PC-3 (cell line): ENCODE measurements at places on chromosomes 7 and 10. TPM values are rescaled to one million over a fixed set of nuclear protein-coding genes. Genes with fewer than 3 reads are reported as not detected.

CTTNBP2 gene
- 1.0 and 1.1 TPM in 2 replicates for total RNA-seq

ZNF33B gene
- 6.2 and 11.7 TPM in 2 replicates for total RNA-seq

HYAL4 gene
- total RNA-seq = 0.26 and 0.98 TPM in 2 replicates

ZNF248 gene
- total RNA-seq = 112 and 115 TPM in 2 replicates

- no peak for DNase-seq
These were observed 46.8 kb downstream of the INSYN2A start for GRCh38 chr10:127149501-127150081.

GRCh38 chr7:7207876-7208275 is 25.5 kb downstream of the C1GALT1 start:
- peak; percentile 33 for DNase-seq

GRCh38 chr7:80589631-80590030 is 48.8 kb upstream of the CD36 start:
- DNase-seq = no peak

- DNase-seq = peak; percentile 20
These were observed 755 bp downstream of the HOXA13 start for GRCh38 chr7:27198871-27199801.

DNA sequence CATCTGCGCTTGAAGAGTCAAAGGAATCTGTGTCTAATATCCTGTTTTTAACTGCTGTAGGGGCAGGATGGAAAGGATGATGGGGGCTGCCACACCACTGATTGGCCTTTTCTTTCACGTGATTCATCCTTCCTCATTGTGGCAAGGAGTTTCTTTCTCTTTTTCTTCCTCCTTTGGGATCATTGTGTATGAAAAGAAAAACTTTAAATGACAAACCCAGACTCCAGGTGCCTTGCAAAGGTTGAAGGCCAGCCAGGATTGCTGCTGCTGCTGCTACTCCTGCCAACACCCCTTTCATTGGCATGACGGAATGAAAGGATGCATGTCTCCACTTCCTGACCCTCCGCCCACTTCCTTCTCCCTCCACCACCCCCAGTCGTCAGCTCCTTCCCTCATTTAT is 6.5 kb upstream of the OIT3 start:
- no peak for DNase-seq

DNA sequence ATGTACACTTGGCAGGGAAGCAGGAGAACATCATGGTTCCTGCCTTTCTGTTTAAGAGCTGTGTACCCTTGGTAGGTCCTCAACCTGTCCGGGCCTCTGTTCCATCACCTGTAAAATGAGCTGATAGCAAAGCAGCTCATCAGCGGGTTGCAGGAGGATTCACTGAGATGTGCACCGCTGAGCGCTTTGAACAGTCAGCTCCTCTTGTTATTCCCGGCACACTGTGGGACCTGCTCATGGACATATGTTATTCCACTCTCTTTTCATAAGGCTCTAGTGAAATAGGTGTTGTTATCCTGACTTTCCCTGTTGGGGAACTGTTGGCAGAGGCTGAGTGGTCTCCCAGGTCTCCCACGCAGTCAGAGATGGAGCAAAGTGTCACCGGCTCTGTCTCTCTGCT is 497.5 kb upstream of the ZMIZ1 start:
- DNase-seq = no peak

GRCh38 chr7:2437537-2438148 is 34.2 kb downstream of the CHST12 start:
- DNase-seq = no peak

- DNase-seq = peak; percentile 69
These were observed 112.5 kb upstream of the GJD4 start for GRCh38 chr10:35492386-35493195.

DNA sequence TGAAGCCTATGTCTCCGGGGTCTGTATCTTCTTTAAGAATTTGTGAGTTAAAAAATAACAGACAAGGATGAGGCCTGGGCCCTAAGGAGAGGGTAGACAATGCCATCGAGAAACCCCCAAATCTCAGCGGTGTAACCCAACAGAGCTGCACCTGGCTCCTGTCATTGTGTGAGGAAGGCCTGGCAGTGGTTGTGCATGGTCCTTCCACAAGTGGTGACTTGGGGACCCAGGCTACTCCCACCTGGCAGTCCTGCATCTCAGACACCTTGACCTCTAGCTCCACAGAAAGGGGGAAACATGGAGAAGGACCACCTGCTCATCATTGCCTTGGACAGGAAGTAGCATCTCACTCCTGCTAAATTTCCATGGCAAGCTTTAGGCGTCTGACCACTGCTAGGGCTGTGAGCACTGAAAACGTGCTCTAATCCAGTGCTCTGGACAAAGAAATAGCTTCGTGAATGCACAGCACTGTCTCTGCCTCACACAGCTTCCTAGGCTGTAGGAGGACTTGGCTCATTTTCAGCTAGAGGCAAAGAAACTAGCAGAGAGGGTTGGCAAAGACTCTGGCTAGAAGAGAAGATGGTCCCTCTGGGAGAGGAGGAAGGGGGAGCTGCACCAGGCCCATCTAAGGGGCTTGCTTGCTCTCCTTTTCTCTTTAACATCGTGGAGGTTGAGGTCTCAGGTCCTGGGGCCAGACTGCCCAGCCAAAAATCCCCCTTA is 273.9 kb upstream of the ZMIZ1 start:
- no peak for DNase-seq

DNA sequence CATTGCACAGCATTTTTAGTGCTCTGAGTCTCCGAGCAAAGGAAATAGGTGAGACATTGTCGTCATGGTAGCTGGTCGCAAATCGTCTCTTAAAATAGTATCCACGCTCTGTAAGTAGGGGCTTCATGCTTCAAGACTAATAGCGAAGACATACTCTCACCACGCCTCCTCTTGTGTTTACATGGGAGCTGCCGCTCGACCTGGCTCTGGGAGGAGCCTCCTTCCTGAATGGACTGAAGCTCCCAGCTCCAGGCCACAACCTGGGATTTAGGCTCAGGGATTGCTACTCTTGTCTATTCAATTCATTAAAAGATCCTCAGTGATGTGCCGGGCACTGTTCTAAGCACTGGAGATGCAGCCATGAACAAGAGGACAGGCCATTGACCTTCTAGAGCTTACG is 196.1 kb upstream of the GALNT17 start:
- no peak for DNase-seq

DNA sequence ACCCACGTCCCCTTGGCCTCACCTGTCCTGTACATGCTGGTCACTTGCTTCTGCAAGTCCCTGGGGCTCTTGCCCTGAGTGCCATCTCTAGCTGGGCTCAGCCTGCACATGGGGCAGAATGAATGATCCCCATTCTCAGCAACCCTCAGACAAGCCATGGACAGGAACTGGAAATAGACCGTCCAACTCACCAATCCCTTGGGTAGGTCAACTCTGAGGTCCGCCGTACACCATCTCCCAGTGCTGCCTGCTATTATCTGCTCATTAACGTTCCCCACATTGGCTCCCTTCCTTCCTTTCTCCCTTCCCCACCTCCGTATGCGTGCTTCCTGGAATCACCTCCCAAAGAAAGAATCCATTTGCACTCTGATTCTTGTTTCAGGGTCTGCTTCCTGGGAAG is 335.0 kb downstream of the SFMBT2 start:
- no peak for DNase-seq

- no peak for DNase-seq
These were observed 115.2 kb downstream of the ZNF37A start for GRCh38 chr10:38209332-38209731.

DNA sequence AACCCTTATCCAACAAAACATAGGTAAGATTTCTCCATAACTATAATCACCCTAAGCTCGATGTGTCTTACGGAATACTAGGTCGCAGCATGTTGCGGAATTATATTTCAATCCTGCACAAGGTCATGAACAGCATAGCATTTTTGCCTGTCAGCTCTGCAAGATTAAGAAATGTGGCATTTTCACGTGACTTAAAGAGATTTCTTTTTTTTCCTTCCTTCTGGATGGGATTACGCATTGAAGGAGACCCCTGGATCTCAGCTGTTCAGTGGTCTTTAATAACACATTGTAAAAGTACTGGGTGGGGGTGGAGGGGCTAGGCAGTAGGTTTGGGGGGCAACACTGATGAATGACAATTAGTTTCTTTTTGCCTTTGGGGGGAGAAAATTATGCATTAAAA is 106.7 kb downstream of the CUBN start:
- no peak for DNase-seq

DNA sequence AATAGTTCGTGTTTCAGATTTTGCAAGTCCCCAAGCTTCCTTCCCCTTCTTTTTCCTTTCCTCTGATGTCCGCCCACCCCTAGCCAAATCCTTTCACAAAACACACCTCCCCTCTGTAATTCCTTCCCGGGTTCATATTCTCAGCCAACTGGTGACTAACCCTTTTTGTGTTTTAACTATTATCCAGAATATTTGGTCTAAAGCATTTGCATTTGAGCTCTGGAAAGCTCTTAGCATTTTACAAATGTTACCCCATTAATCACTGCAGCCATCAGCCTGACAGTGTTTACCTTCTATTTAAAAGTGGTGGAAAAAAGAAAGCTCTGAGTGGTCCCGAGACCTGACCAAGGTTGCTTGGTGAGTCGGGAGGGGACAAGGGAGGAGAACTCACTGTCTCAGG is 139.0 kb downstream of the CREB5 start:
- DNase-seq = no peak

DNA sequence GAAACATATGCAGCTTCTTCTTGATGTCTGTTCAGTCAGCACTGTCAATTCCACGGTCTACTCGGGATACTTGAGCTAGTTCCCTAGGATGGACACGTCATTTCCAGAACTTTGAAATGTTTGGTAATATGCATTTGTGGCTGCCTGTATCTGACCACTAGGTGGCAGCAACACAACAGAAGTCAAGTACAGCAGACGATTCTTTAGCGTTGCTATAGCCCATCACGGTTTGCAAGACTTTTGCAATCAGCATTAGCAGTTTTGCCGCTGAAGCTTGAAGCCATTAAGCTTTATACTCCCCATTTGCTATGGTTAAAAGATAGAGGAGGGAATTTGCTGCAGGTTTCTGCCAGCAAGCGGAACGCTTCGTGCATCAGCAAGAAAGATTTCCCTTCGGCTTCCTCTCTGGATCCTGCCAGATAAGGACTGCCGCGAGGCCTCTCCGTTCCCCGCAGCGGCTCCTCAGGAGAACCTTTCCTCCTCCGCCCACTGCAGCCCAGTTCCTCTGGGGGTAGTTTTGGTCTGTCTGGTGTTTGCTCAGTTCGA is 63.5 kb downstream of the ABCC2 start:
- peak; percentile 90 for DNase-seq

DNA sequence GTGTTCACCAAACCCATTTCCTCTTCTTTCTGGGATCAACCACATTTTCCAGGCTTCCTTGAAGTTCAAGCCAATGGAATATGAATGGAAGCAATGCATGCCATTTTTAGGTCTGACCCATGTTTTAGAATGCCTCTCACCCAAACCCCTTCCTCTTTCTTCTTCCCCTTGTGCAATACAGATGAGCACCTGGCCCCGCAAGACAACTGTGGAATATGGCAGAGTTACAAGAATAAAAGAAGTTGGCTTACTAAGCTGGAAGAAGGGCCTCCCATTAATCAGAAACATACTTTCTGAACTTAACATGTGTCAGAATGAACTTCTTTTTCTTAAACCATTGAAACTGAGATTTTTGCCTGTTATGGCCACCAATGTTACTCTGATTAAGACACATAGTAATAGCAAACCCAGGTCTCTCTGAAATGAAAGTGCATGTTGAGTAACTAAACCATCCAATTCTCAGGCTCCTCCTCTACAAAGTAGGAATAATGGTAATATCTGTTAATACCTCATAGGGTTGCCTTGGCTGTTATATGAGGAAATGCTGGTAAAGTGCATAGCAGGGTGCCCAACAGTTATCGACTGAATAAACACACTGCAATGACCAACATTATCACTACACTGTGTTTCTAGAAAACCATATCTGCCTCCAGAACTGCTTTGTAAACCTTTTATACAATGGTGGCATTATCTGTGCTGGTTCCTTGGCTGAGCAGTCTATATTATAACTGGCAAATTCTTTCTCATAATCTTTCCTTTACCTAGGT is 382.2 kb upstream of the NRP1 start:
- no peak for DNase-seq

- no peak for DNase-seq
These were observed 422.8 kb downstream of the KCNMA1 start for GRCh38 chr10:77214799-77215198.

DNA sequence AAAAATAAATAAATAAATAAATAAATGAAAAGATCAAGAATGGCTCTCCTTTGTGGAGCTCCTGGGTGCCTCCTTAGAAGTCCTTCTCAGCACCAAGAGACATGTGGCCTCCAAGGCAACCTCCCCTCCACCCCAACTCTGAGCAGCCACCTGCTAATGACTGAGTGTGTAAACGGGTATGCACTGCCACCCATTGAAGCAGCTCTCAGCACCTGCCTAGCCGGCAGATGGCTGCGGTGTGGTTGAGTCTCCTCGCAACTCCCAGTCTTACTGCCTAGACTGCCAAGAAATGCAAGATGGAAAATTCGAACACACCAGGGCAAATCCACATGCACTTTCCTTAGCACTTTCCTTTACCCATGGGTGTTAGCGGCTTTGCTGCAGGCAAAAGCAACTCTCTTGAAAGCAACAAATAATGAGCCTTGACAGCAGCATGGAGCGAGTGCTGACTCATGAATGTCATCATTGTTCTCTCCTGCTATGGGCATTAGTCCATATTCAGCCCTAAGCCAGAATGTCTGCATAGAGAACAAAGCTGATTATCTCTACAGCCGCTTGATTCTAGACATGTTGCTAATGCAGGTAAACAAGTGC is 913.9 kb upstream of the AUTS2 start:
- no peak for DNase-seq

DNA sequence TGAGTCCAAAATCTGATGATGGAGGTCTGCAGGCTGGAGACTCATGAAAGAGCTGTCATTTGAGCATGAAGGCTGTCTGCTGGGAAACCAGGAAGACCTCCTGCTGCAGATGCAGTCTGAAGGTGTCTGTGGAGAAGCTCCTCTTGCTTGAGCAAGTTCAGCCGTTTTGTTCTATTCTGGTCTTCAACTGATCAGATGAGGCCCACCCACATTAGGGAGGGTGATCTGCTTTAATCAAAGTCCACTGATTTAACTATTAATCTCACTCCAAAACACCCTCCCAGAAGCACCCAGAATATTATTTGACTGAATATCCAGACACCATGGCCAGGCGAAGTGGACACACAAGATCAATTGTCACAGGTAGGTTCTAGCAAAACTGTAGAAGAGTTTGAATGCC is 116.5 kb downstream of the GATA3 start:
- no peak for DNase-seq

- no peak for DNase-seq
These were observed 30.3 kb downstream of the SKIDA1 start for GRCh38 chr10:21495002-21495751.
